ENCODE measurements at places on chromosomes 2 and 18.
A peak's percentile ranks its signal among the peaks of the same experiment; 100 is the strongest.

GRCh38 chr18:23629444-23629946, 33.2 kb downstream of the ANKRD29 start:
- DNase-seq, result no peak

GRCh38 chr2:1892529-1893250, 148.4 kb upstream of the PXDN start:
- DNase-seq, result no peak

- peak; percentile 52 for DNase-seq
Measured at GRCh38 chr2:205686056-205686782, 3.9 kb downstream of the NRP2 start.

DNA sequence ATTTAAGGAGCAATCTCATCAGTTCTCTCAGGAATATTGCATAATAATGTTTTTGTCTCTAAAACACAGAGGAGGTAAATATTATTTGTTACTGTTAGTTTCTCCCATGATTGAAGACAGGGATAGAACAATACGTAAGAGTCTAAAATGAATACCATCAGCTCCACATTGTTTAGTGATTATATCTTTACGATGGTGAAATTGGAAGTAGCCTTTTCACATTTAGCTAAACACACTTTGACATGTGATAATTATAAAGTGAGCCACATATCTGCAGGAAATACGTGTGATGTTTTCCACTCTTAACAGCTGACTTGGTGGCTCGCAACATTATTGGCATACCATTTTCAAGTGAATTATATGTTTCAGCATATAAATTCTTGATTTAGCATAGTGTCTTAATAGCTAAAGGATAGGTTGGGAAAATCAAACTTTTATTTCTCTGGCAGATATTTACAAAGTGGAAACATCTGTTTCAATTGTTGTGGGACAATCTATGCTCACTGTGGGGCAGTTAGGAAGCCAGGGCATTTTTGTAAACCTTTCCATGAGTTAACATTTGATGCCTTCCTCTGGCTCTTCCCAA, 208.1 kb upstream of the RASGRP3 start:
- no peak for DNase-seq

DNA sequence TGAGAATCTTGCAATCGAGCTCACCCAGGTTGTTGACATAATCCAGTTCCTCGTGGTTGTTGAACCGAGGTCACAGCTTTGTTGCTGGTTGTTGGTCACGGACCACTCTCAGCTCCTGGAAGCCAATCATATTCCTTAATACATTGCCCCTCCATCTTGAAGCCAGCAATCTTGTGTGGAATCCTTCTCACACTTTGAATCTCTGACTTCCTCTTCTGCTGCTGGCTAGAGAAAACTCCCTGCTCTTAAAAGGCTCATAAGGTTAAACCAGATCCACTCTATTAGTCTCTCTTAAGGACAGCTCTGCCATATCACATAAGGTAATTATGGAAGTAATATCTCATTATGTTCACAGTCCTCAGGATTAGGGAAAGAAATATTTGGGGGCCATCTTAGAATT, 41.1 kb downstream of the SP140 start:
- DNase-seq, result no peak

GRCh38 chr2:16756831-16757644, 91.4 kb upstream of the CYRIA start:
- peak; percentile 53 for DNase-seq

- DNase-seq, result no peak
Measured at GRCh38 chr2:208820014-208820688, 413.6 kb downstream of the PTH2R start.

DNA sequence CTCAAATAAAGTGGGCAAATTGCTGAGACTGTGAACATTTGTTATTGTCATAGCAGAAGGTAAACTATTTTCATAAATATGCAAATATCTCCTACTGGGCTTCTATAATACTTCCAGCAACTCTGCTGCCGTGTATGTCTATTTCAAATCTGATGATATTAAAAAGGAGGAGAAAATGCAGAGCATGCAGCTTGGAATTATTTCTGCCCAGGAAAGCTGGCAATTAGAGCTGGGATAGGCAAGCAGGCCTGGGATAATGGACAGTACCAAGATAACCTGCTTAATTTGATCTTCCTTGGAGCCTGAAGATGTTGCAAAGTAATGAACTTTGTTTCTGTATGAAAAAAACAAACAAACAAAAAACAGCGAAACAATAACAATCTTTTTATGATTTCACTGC, 72.8 kb downstream of the HNMT start:
- DNase-seq, result no peak

DNA sequence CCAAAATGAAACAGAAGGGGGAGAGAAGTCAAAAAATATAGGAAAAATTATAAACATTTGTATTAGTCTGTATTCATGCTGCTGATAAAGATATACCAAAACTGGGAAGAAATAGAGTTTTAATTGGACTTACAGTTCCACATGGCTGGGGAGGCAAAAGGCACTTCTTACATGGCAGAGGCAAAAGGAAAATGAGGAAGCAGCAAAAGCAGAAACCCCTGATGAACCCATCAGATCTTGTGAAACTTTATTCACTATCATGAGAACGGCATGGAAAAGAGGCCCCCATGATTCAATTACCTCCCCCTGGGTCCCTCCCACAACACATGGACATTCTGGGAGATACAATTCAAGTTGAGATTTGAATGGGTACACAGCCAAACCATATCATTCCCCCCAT, 79.1 kb downstream of the ZRANB3 start:
- DNase-seq, result no peak

DNA sequence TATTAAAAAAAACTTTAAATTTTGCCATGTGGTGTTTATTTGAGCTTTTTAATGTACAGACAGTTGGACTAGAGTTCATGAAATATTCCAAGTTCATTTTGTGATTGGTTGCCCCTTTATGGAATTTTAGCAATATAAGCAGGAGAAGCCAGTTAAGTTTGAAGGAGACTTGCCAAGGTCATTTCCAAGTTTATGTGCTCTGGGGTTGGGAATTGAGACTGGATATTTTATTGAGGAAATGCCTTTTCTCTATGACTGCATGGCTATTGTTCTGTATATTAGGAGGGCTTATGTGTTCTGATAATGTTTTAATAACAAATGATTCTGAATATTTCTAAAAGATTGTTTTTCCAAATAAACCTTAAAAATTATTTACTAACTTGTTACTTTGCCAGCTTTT, 67.0 kb upstream of the TCF4 start:
- no peak for DNase-seq

DNA sequence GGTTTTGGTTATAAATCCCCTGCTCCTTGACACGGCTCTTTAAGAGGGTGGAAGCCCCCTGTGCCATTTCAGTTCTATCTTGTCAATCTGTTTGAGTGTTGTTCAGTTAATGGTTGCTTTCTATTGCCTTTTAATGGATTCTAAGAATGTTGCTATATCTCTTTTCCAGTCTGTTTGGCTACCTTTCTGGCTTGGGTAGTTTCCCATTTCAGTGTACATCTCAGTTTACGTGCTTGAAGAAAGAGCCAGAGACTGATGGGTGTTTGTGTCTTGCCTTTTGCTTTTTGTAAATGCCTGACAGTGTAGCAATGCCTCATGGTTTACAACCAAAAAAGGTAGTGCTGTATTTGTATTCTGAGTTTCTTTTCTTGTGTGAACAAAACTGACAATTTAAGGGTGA, 45.3 kb downstream of the SPATS2L start:
- no peak for DNase-seq

DNA sequence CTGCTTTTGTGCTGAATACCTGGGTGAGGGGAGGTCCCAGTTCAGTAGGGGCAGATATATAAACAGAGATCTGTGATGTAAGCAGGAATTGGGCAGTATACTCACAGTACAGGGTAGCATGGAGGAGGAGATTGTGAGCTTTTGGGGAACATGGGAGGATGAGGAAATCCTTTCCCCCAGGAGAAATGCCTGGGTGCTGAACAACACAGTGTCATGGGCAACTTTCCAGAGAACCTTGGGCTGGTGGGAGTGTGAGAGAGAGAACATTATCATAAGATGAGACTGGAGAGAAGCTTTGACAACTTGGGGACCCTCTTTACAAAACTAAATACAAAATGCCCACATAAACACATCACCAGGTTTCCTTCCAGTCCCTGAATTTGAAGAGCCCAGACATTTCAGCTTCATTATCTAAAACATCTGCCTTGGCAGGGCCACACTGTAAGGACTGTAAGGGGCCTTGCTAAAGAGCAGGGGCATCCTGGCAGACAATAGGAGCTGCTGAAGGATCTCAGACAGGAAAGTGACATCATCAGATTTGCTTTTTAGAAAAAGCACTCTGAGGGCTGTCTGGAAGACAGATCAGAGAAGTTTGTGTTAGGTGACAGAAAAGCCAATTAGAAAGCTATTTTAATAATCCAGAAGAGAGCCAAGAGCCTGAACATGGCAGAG, 303.1 kb upstream of the FBXO11 start:
- DNase-seq, result peak; percentile 32

DNA sequence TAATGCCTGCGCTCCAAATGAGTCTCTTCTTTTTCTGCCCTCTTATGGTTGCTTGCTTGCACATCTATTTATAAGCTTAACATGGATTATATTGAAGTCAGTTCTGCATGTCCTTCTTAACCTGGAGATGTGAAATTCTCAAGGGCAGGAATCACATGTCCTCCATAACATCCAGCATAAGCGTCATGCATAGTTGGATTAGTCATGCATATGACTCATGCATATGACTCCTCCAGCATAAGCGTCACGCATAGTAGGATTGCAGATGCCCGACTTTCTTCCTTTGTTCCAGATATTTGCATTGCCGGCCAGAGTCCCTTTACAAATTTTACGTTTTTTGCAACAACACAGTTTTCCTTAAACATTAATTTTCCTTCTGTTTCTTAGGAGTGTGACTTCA, 308.6 kb downstream of the TGIF1 start:
- no peak for DNase-seq

DNA sequence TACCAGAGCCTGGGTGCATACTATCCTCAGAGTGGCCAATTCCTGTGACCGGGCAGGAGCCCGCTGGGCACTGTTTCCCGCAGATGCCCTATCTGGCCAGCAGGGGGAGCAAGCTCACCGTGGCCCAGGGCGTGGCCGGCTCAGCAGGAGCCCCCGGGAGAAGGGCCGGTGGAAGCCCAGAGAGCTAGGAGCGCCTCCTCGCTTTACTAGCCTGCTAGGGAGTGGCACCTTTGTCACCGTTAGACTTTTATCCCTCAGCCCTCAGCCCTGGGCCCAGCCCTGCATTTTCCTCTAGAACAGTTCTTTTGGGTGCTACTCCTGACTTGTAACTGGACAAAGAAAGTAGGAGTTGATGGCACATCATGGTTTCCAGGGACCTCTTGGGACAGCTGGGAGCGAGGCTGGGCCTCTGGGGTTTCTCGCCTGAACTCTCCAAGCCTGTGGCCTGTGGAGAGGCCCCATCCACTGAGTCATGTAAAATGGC, 24.0 kb downstream of the TMEM177 start:
- DNase-seq, result peak; percentile 81

- no peak for DNase-seq
Measured at GRCh38 chr2:119119999-119120756, 38.4 kb downstream of the C1QL2 start.

- DNase-seq, result no peak
Measured at GRCh38 chr2:4258563-4258962, 555.2 kb downstream of the DCDC2C start.

GRCh38 chr2:179137200-179137759, 87.3 kb upstream of the CCDC141 start:
- no peak for DNase-seq

GRCh38 chr2:171762879-171763573, 75.8 kb downstream of the DYNC1I2 start:
- peak; percentile 53 for DNase-seq

- DNase-seq, result peak; percentile 41
Measured at GRCh38 chr2:69196327-69197117, 183.5 kb downstream of the ANTXR1 start.

DNA sequence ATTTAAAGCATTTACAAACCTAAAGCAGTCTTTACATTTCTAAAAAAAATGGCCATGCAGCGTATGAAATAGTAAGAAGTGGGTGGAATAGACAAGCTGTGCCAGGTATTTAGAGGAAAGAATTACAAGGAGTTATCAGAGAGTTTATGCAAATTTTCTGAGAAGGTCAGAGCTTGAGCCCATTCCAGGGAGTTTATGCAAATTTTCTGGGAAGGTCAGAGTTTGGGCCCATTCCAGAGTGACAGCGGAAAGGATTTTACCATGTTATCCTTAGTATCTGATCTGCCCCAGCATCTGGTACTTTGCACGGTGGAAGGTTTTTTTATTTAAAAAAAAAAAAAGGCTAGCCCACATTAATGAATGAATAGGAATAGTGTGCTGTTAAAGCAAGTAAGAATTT, 1.4 kb upstream of the DOK6 start:
- DNase-seq, result no peak

- DNase-seq, result no peak
Measured at GRCh38 chr18:43760010-43760409, 482.7 kb upstream of the SYT4 start.

DNA sequence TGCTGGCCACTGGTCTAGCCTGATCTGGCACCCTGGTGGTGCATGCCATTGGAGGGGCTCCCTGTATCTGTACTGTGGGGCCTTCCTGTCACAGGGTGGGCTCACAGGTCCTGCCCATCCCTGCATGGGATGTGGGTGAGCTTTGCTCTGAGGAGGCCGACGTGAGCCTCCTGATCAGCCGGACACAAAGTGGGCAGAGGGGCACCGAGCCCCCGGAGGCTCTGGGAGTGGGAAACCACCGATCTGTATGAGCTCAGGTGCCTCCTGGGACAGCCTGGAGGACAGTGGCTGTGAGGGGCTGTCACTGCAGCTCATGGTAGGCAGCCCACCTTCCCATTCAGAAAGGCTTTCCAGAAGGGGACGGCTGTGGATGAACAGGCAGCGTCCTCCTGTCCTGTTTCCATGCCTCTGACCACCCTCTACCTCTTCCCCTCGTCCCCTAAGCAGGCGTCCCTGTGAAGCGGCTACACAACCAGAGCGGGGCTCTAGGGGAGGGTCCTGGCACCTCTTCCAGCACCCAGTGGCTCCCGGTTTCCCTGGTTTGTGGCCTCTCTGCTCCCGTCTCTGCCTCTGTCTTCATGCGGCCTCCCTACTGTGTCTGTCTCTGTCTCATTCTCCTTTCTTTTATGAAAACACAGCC, 112.5 kb upstream of the OTOS start:
- no peak for DNase-seq

- no peak for DNase-seq
Measured at GRCh38 chr2:225173909-225174308, 131.6 kb upstream of the DOCK10 start.

- DNase-seq, result peak; percentile 28
Measured at GRCh38 chr2:73759285-73759764, 20.6 kb downstream of the DUSP11 start.

DNA sequence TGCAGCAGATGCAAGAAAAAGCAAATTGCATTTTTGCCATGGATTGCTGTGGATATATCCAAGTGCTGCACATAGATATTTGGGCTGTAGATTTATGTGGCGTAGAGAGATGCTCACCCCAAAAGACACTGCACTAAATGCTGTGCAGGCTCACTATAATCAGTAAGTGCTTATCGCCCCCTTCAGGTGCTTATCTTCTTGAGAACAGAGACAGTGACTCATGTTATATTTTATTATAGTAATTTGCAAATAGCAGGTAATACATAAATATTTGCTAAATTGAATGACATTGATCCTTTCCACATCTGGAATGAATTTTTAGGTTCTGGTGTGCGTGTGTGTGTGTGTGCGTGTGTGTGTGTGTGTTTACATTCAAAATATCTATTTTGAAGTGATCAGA, 36.8 kb upstream of the PLEKHM3 start:
- no peak for DNase-seq

GRCh38 chr2:198004921-198005829, 200.8 kb downstream of the PLCL1 start:
- no peak for DNase-seq

GRCh38 chr2:219041252-219041651, at the start of gene CFAP65:
CFAP65 (minus strand) TSS chr2:219041516; CDS start chr2:219039048, 2,468 bp downstream.
- DNase-seq, result peak; percentile 63

GRCh38 chr18:54739476-54739875, 88.8 kb upstream of the RAB27B start:
- DNase-seq, result no peak
